ENCODE measurements at places on chromosomes 7 and 10. TPM values are rescaled to one million over a fixed set of nuclear protein-coding genes. Genes with fewer than 3 reads are reported as not detected.
A peak's percentile ranks its signal among the peaks of the same experiment; 100 is the strongest.

The HDAC9 gene
- 63.3 TPM for total RNA-seq

The RAMP3 gene
- not detected for total RNA-seq

The GSTO2 gene
- 0.13 TPM for total RNA-seq

The PRKG1 gene
- total RNA-seq: not detected

The FAM20C gene
- 0.18 TPM for total RNA-seq

The SLC16A12 gene
- not detected for total RNA-seq

The WNT8B gene
- total RNA-seq: not detected

The CCL24 gene
- 0.45 TPM for total RNA-seq

The GNAI1 gene
- total RNA-seq: 90.7 TPM

The MUC3A gene
- total RNA-seq: not detected

The LGI1 gene
- not detected for total RNA-seq

The DRGX gene
- total RNA-seq: not detected

The AGBL3 gene
- 0.03 TPM for total RNA-seq

The RSPH10B2 gene
- not detected for total RNA-seq

DNA sequence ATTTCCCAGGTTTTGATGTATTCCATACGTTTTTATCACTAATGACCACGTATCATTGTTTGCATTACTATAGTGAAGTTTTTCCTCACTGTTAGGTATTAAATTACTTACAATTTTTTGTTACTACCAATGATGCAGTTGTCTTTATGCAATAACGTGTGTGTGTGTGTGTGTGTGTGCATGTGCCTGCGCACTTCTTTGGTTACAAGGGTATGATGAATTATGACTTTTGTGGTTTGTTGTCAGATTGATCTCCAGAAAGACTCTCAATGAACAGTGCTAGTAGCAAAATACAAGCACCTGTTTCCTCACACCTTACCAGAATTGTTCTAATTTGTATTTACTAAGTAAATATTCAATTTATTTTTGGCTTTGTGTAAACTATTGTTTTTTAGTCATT, 51.5 kb downstream of the MCMBP start:
- no peak for DNase-seq

GRCh38 chr7:40008223-40008815, 58.3 kb downstream of the CDK13 start:
- peak; percentile 68 for DNase-seq

DNA sequence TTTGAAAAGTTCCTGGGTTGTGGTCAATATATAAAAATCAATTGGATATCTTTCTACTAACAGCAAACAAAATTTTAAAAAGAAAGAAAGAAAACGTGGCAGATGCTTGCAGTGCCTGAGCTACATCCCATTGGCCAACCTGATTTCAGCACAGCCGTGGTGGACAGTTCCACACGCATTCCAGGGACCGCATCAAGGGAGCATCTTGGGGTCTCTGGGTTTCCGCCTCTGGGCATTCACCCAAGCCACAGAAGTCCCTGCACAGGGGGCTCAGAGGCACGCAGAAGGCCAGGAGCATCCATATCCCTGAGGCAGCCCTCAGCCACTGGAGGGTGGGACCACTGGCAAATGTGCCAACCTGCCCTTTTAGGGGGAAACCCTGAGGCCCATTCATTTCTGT, 254.5 kb upstream of the RNF32 start:
- no peak for DNase-seq

- no peak for DNase-seq
These were observed 650.4 kb downstream of the SDK1 start for GRCh38 chr7:3951316-3952055.

GRCh38 chr7:2855386-2855785, 11.3 kb upstream of the GNA12 start:
- DNase-seq: no peak

- DNase-seq: no peak
These were observed 10.7 kb upstream of the IDI2 start for GRCh38 chr10:1036341-1036791.

- DNase-seq: no peak
These were observed 72.3 kb upstream of the VOPP1 start for GRCh38 chr7:55644567-55644966.

- peak; percentile 45 for DNase-seq
These were observed 91.2 kb downstream of the KAT6B start for GRCh38 chr10:74917481-74918077.

GRCh38 chr7:16759840-16760239, 6.3 kb downstream of the TSPAN13 start:
- no peak for DNase-seq

DNA sequence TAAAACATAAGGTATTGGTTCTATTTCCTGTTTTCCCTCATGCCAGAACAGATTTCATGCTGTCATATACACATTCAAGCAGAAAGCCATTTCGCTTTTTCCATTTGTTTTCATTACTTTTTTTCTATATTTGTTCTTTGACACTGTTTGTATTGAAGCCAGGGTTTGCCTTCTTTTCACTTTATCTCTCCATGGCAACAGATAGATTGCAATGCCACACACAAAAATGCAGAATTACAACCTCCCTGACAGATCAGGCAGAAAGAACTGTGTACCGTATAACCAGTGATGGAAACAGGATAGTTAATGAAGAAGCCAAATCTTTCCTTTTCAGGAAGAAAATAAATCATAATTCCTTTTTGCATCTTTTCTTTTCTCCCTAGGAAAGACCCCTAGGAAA, 103.0 kb upstream of the PCGF5 start:
- no peak for DNase-seq

GRCh38 chr7:711922-712380, 14.5 kb upstream of the DNAAF5 start:
- DNase-seq: no peak

GRCh38 chr7:47873762-47874161, 74.5 kb downstream of the PKD1L1 start:
- DNase-seq: peak; percentile 88

GRCh38 chr10:96325719-96326373, 21.6 kb downstream of the DNTT start:
- no peak for DNase-seq

DNA sequence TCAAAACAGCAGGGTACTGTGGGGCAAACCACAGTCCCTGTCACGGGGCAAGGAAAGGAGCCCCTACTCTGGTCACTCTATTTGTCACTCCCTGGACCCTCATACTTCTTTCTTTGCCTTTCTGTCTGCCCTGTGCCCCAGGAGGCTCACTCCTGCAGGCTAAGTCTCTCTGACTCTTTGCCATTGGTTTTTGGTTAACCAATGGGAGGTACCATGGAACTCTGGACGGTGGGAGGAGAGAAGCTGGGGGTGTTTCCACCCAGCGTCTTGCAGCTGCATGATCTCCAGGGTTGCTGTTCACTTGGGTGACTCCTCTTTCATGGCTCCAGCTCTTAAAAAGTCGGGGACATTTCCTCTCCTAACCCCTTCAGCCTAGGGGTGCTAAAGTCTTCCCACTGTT, 15.4 kb upstream of the EIF5AL1 start:
- DNase-seq: no peak

DNA sequence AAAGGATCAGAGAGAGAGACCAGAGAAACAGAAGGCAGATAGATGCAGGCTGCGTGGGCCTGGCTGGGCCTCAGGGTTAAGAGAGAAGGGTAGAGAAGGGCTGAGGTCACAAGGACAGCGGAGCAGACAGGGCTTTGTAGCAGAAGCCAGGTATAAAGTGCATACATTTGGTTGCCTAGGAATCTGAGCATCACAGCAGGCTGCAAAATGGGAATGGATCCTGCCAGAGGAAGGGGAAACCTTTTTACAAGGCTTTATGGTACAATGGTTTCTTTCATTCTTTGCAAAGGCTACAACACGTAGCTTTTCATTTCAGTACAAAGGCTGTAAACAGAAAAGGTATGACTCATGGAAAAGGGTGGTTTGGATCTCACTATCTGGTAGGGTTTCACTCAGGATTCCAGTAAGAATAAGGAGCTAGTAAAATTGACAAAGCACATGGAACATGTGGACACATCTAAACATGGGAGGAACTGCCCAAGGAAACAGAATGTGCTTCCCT, 275.1 kb downstream of the DOCK4 start:
- no peak for DNase-seq

DNA sequence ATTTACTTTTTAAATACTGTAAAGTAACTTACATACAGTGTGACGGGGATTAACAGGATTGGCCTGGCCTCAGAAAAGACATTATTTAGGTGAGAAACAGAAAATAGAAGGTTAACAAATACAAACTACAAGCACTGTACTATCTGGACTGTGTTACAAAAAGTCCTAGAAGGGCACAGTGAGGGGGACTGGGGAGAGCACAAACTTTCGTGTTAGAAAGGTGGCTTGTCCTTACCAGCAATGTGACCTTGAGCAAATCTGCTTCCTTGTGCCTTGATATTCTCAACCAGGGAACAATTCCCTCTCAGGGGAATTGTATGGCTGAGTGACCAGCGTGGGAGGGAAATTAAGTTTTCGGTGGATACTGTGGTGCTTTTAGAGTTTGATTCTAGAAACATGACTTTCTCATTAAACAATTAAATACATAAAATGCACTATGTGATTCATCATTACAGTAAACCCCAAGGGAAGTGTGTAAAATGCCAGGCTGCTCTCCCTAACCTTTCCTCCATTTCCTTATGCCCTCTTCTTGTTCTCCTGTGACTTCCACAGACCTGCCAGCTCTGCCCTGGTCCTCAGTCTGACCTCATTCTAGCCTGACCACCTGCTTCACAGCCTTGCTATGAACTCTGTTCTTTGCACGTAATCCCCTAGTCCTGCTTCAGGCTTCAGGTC, 57.7 kb downstream of the OSBPL3 start:
- no peak for DNase-seq

DNA sequence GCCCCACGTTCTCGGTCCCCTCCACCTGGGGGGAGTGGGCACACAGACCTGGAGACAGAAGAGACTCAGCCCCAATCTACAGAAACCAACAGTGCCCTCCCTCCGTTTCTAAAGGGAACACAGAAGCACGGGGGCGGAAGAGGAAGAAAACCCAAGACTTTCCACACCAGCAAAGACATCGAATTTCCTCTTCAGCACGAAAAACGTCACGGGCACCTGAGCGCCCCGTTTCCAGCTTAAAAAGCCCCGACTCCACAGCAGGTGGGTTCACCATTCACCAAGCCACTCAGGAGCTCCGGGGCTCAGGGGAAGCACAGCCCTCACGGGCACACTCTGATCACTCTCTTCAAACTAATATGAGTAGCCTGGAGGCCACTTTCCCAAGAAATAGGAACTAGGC, 19.6 kb downstream of the NUDT1 start:
- DNase-seq: no peak

DNA sequence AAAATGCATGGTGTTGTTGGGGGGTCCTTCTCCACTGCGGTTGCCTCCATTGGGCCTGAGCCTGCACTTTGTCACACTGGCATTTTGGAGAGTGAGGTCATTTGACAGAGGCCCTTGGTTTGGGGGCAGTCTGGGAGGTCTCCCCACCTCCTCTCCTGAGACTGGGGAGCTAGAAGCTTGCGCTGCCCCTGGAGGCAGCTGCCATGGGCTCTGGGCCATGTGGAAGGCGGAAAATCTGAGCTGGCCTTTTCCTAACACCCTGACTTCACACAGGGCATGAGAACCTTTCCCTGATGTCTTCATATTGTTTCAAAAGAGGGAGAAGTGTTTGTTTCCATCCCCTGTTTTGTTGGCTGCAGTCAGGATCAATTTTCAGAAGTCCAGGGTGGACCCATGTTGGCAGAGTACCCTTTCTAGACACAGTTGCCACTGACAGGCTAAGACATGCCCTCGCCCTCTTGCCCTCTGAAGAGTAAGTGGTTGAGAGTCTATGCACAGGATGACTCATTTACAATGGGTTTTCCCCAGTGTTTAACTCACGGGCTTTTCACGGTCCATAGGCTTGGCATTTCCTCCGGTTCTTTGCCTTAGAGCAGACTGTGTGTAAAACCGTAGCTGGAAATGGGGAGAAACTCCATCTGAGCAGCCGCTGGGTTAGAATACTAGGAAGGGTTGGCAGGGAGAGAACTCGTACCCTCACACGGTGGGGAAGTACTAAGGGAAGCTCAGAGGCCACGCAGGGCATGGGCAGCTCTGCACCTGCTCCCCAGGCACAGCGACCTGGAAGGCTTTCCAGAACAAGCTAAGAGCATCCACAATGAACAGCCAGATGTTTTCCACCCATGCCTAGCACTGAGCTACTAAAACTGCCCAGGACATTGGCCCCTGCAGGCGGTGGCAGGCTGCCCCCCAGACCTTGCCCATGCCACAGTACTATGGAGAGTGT, 655.0 kb downstream of the SDK1 start:
- DNase-seq: peak; percentile 53

GRCh38 chr10:96758423-96758822, 38.1 kb upstream of the PIK3AP1 start:
- DNase-seq: no peak

DNA sequence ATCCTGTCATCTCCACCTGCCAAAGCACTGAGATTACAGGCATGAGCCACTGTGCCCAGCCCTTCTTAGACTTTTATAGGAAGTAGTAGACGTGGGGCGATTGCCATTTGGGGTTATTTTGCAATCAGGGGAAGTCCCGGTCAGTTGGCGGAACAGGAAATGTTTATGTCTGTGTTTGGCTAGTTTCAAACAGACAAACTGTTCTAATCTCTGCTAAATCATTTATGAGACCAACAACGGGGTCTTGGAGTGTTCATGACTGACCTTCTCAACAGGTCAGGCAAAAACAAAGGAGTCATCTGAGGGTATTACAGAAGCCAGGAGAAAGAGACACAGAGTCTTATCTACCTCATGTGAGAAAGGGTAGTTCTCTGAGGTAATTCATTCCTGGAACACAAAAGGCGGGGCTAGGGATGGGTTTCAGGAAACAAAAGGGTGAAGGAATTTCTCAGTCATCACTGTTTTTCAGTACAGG, 6.6 kb upstream of the TPK1 start:
- no peak for DNase-seq

GRCh38 chr7:152860310-152860709, 100.8 kb downstream of the ACTR3B start:
- no peak for DNase-seq

GRCh38 chr10:112843623-112844022, 106.4 kb upstream of the TCF7L2 start:
- DNase-seq: no peak

DNA sequence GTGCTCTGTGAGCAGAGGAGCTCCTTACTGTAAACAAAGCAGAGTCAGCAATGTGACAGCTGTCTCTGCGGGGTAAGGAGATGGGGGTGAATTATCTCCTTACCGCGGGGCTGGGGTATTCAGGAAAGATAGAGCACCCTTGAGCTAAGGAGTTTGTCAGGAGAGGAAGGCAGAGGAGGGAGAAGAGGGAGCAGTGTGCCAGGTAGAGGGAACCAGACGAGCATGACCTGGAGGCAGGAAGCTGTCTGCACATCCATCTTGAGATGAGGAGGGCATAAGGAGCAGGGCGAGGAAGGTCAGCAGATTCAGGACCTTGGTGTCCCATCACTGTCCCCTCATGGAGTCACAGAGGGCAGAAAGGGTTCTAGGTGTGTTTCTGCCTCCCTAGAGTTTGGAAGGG, 32.5 kb upstream of the GPR26 start:
- DNase-seq: no peak

- no peak for DNase-seq
These were observed 184.3 kb upstream of the MBL2 start for GRCh38 chr10:52956861-52957260.

- no peak for DNase-seq
These were observed 89.8 kb downstream of the KIAA1549 start for GRCh38 chr7:138891446-138891810.
